ENCODE measurements at places on chromosomes 12 and 14.

DNA sequence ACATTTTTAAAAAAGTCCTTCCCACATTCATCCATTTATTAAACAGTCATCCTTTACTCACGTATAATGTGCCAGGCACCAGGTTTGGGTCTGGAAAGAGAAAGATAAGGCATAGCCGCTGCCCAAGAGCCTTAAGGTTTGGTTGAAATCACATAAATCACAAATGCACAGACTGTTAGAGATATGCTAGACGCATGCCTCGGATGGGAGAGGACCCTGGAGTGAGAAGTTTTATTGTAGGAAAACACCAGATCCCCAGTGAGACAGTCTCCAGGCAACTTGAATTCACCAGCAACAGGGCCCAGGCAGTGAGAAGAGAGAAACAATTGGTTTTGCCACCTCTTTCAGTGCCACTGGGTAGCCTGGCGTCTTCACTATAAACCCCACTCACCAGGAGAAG lies 305.9 kb upstream of the AMIGO2 start:
- no peak for DNase-seq

- DNase-seq: no peak
These were observed 27.7 kb downstream of the FUT8 start for GRCh38 chr14:65440230-65440629.

- no peak for DNase-seq
These were observed 160.6 kb downstream of the ANO4 start for GRCh38 chr12:100955139-100955538.

GRCh38 chr12:130702966-130703732 lies 12.9 kb downstream of the RIMBP2 start:
- no peak for DNase-seq

DNA sequence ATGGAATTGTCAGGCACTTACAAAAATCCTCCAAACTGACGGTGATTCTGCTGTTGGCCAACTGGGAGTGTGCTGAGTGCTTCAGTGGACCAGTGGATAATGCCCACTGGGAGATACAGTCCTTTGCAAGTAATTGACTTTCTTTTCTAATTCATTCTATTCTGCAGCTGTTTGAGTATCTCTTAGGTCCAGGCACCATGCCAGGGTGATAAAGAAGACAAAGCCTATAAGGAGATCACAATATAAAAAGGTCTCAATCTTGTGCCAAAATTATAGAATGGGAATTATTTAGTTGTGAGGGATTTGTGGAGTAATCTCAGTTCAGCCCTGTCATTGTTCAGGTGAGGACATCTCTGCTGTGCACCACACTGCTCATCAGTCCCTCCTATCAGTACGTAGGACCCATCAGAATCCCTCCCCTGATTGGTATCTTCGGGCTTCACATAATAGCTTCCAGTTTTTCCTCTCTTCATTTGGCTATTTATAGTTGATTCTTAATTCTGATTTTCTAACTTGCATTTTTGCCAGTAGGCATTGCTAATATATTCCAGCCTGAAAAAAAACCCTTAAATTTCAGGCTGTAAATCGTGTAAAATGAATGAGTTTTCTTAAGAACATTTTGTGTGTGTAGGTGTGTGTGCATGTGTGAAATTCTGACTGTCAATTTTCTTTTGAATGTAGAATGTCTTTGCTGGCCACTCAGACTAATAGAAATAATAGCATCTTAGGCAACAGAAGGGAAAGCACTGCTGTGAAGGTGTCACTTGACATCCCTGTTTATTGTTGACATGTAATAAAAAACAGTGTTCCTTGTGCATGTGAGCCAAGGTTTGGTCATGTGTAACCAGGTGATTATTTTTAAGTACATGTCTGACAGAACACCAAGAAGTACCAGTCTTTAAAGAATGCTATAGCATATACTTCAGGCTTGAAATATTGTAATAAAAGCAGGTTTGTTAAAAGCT lies 457.6 kb upstream of the RGS6 start:
- DNase-seq: no peak

DNA sequence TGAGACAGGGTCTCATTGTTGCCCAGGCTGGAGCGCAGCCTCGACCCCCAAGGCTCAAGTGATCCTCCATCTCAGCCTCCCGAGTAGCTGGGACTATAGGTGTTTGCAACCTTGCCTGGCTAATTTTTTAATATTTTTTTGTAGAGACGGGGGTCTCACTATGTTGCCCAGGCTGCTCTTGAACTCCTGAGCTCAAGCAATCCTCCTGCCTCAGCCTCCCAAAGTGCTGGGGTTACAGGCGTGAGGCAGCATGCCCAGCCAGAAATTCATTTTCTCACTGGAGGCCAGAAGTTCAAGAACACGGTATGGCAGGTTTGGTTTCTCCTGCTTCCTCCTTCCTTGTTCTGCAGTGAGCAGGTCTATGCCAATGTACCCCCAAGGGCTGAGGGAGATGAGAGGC lies 3.7 kb downstream of the RNASE1 start:
- no peak for DNase-seq

DNA sequence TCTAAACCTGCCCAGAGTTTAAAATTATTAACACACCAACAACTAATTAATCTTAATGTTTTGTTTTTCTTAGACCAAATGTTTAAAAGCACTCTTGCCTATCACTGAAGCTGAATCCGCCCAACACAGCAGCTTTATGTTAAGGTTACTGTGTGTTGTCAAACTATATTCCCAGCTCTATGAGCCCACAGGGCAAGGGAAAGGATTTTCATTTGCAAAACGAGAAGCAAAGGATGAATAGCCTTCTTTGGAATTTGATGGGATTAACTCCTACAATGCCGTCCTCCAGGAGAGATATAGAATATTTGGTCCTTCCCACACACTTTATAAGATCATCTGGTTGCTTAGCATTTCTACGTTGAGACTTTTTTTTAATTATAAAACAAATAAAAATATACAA lies 43.7 kb downstream of the DUSP16 start:
- no peak for DNase-seq

- no peak for DNase-seq
These were observed 114.2 kb downstream of the PDE3A start for GRCh38 chr12:20482491-20483054.

GRCh38 chr12:100468126-100468525 lies 5.5 kb upstream of the NR1H4 start:
- no peak for DNase-seq

DNA sequence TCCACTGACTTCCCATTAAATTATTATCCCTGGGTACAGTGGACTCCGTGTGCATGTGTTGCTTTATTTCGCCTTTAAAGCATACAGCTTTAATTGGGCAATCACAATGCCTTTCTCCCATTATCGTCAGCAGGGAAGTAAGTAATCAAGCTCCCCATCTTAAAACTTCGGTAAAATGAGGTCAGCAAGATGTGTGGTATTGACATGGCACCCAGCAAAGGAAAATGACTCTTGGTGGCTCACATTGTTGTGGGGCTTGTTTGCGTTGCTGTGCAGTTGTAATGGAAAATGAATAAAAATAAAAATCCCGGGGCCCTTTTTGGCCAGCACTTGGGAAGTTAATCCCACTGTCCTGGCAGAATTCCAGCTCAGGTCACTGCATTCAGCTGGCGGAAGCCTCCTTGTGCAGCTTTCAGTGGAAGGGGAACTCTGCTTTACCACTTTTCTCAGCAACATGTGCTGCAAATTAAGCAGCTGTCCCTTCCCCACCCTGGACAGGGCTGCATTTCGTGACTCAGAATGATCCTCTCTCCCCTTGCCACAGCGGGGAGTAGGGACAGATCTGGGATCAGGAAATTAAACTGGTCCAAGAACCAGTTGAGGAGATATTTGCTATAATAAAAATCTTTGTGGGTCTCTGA lies 13.9 kb upstream of the ATP2A2 start:
- no peak for DNase-seq

GRCh38 chr12:18400186-18400585 lies 138.9 kb downstream of the PIK3C2G start:
- DNase-seq: no peak

DNA sequence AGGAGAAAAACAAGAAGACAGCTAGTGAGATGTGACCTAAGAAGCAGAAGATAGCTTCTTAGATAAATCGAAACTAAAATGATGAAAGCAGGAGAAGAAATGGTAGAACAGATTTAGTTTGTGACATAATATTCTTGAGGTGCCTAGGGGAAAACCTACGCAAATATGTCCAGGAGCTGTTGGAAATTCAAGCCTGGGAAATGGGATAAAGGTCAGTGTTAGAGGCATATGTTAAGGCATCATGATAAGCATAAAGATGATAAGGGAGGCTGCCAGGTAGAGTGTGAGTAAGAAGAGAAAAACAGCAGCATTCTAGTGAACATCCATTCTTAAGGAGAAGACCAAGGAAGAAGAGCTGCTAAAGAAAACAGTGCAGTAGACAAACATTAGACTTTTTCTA lies 109.6 kb upstream of the LGR5 start:
- no peak for DNase-seq

DNA sequence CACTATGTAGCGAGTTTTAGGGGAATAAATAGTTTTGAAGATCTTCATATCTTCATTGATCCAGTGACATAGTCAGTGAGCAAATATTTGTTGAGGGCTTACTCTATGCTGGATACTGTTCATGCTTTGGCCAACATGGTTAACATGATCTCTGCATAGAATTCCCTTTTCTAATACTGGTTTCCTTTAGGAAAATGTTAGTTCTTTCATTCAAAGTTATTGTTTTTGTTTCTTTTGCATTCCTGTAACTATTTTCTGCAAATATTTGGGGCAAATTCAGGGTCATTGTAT lies 226.5 kb downstream of the C12orf50 start:
- DNase-seq: no peak

DNA sequence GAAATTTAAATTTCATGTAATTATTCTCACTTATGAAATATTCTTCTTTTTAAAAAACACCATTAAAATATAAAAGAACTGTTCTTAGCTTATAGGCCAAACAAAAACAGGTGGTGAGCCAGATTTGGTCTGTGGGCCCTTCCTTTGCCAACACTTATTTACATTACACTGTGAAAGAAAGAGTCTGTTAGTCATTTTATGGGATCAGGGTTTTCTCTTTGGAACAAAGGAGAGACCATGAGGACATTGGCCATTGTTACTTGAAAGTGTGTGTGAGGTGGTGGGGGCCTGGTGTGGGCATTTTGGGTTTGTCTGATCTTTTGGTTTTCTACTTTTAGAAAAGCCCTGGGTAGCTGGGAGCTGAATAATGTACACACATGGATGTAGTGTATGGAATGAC lies 62.7 kb downstream of the TTC6 start:
- DNase-seq: no peak

DNA sequence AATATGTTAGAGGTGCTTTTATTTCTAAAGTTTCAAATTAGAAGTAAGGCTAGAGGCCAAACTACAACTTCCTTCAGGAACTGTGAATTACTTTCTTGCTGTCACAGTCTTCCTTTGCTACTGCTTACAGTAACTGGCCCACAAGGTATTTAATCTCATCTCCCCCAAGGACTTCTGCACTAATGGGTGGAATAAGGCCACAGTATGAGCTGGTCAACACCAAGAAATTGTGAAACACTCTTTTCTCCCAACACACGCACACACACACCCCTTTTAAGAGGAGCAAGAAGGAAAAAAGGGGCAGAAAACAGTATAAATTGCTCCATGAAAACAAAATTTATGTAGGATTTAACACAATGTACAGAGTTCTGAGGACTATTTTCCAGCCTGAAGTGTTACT lies 45.6 kb downstream of the SCAF11 start:
- no peak for DNase-seq

DNA sequence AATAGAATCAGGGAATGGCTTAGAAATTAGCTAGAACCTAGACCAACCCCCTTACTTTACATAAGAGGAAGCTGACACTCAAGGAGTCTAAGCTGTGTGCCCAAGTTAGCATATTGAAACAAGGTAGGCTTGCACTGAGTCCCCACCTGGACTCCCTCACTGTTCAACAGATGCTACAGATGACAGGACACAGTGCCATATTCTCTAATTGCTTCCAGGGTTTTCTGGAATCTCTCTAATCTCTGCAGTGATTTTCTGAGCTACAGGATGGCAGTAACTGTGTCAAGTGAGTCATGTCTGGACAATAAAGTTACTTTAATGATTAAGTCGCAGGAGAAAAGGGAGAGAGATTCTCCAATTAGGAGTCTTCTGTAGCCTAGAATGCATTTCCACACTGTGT lies 35.8 kb downstream of the AKAP6 start:
- DNase-seq: no peak

DNA sequence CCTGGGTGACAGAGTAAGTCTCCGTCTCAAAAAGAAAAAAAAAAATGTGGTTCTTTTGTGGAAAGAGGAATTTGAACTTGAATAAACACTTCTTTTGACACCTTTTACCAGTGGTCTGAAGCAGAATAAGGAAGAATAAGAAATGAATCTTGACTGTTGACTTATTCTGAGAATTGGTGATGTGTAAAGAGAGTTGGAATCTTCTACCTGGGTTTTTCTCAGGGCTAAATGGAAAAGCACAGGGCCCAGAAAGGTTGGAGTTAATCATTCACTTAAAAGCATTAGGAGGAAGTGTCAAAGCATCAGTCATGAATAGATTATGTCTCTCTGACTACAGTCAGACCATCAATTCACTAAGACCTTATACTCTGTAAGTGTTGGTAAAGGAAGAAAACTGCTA lies 13.9 kb downstream of the PNMA1 start:
- no peak for DNase-seq

GRCh38 chr14:26841920-26842741 lies 244.3 kb upstream of the NOVA1 start:
- DNase-seq: no peak

DNA sequence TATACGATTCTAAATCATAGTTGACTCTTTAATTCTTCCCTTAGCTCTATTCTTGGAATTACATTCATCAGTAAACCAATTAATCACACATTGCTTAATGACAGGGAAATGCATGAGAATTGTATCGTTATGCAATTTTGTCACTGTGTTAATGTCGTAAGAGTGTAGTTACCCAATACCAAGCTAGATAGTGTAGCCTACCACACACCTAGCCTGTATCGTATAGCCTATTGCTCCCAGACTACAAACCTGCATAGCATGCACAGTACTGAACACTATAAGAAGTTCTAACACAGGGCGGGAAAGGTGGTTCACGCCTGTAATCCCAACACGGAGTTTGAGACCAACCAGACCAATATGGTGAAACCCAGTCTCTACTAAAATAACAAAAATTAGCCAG lies 24.7 kb downstream of the HNRNPC start:
- DNase-seq: no peak

GRCh38 chr12:50265770-50266524 lies 17.4 kb downstream of the LIMA1 start:
- no peak for DNase-seq

All from stimulated activated CD4-positive, alpha-beta T cell treated with anti-CD3 and anti-CD28 coated beads, Interleukin-2, amount 100 ng/mL, for 24 hours (primary cell).